ENCODE measurements at places on chromosomes 16 and 17.

DNA sequence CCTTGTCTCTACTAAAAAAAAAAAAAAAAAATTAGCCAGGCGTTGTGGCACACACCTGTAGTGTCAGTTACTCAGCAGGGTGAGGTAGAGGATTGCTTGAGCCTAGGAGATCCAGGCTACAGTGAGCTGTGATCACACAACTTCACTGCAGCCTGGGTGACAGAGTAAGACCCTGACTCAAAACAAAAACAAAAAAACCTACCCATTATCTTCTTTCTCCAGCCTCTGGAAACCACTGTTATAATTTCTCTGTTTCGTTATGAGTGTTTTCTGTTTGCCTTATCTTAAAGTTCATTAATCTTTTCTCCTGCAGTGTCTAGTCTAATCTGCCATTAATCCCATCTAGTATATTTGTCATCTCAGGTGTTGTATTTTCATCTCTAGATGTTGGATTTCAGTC lies 18.6 kb upstream of the CLTC start:
- DNase-seq, result no peak

DNA sequence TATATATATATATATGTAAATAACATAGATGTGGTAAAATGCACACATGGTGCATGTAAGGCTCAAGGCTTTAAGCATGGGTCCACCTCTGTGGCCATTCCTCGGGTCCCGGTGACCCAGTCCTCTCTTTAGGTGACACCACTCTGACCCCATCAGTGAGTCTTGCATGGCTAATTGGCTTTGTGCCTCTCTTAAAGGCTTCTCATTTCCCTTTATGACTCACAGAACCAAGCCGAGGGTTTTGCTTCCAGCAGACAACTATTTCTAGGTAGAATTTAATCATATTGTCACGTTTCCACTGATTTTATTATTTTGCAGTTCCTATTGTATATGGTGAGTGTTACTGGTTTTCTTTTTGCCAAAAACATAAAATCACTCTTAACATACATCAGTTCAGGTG lies 59.7 kb downstream of the PLCG2 start:
- peak; percentile 70 for DNase-seq

- DNase-seq, result no peak
These were observed 550.5 kb downstream of the MAF start for GRCh38 chr16:79050063-79050462.

DNA sequence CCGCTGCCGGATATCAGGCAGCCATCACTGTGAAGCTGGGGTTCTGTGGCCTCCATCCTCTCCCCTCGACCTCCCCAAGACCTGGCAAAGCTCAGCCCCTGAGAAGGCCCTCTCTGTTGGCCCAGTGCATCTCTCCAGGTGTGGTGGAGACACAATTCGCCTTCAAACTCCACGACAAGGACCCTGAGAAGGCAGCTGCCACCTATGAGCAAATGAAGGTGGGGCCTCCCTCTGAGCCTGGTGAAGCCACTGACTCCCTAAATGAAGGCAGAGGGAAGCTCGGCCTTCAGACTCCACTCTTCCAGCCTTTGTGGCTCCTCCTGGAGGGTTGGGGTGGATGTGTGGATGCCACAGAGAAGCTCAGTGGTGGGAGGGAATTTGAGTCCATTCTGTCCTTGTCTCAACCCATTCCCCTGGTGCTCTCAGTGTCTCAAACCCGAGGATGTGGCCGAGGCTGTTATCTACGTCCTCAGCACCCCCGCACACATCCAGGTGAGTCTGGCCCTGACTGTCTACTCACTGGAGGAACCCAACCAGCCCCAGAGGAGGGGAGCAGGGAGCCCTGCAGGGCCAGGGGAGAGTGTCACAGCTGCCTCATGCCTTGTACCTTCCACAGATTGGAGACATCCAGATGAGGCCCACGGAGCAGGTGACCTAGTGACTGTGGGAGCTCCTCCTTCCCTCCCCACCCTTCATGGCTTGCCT lies 1.7 kb upstream of the MRM1 start:
- DNase-seq, result no peak

DNA sequence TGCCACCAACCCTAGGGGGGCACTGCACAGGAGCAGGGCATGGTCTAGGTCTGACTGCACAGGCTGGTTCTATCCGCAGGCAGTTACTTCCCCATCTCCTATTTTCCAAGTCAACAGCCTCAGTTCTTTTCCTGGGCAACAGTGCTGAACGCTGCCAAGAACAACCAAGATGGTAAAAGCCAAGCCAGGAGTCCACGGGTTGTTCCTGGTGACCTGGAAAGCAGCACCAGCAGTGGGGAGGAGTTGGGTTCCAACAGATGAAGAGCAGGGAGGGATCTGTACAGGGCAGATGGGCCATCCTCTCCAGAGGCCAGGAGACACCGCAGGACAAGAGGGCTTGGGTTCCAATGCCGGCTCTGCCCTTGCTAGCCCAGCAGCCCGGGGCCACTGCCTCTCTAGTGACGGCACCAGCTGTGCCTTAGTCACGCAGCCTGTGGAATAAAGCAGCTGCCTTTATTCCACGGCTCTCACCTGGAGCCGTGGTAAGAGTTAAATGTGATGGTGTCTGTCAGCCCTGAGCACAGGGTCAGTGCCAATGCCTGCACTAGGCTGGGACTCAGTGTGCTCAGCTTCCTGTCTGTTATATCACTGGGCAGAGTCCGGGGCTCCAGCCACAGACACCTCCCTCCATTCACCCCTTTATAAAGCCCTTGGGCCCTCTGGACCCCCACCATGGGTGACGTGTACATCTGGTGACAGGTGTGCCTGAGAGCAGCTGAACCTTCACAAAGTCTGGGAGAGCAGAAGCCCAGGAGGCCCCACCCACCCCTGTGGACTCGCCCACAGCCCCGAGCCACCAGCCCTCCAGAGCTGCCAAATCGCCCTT lies 44.9 kb downstream of the MARF1 start:
- no peak for DNase-seq

- DNase-seq, result no peak
These were observed 82.1 kb upstream of the ELAC2 start for GRCh38 chr17:13099926-13100325.

DNA sequence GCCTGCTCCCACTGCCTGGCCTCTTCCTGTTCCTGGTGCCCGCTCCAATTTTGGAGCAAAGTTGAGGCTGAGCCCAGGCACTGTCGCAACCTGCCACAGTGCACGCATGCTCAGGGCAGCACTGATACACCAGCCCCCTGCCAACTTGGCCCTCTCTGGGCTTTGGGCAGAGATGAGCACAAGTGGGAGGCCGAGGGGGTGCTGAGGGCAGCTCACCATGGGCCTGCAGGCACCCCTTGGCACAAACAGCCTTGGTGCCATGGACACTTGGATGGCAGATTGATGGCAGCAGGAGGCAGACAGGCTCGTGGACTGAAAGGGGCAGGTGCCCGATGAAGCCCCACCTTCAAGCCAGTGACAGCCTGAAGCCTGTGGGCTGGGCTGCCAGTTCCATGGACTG lies 42.9 kb downstream of the PIGL start:
- no peak for DNase-seq

DNA sequence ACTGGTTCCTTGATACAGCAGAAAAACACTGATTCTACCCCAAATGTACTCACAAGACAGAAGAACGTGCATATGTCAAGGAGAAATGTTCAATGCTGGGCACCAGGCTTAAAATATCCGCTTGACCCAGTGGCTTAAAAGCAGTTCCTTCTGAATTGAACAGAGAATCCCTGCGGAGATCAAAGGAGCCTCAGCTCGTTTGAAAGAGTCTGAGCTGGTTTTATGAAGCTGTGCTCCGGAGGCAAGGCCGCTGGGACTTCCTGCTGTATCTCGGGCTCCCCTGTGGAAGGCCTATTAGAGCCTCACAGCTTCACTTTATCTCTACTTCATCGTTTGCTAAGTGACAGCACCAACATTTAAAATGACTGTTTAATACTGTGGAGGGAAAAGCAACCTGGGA lies 2.2 kb downstream of the LMF1 start:
- no peak for DNase-seq

GRCh38 chr16:3157229-3158025 lies 22.6 kb downstream of the ZNF213 start:
- DNase-seq, result peak; percentile 79

- DNase-seq, result no peak
These were observed 14.8 kb downstream of the MYOCD start for GRCh38 chr17:12680407-12680897.

GRCh38 chr17:28958820-28959455 lies 7.6 kb upstream of the PHF12 start:
- no peak for DNase-seq
